ENCODE measurements at places on chromosomes 13 and 19.

GRCh38 chr19:34555447-34555846 is 73.9 kb downstream of the WTIP start:
- no peak for DNase-seq

DNA sequence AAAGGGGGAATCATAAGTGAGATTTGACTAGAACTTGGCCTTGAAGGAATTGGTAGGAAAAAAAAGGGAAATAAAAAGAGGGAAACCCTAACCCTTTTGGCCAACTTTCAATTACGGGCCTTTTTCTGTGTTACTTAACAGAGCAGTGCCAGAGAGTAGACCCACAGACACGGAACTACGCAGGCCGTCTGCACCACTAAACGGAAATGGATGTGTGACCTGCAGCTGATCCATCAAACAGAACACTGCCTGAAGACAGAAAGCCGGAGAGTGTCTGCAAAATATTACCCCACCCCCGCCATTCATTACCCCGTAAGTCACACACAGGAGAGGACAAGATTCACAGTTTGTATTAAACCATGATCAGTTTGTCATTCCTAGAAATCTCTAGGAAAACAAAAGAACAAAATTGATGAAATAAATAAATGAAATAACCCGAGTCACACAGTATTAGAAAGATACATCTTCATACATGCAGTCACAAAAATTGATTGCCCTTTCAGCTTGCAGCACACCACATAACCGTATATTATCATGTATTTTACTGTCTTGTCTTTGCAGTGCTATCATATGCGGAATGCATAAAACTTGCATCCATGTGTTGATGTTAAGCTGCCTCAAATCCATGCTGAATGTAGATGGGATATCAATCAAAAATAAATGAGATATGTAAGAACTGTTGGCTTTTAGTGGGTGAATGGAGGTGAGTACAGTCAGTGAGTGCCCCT is 424.7 kb downstream of the IRS2 start:
- no peak for DNase-seq

GRCh38 chr13:96946709-96947311 is 47.5 kb downstream of the OXGR1 start:
- no peak for DNase-seq

- no peak for DNase-seq
Measured at GRCh38 chr13:43916828-43917227, 37.1 kb downstream of the LACC1 start.

- DNase-seq, result no peak
Measured at GRCh38 chr13:76860706-76861105, 25.5 kb downstream of the KCTD12 start.

- no peak for DNase-seq
Measured at GRCh38 chr13:50797091-50797490, 46.4 kb downstream of the DLEU7 start.

- no peak for DNase-seq
Measured at GRCh38 chr19:46283771-46284170, 13.1 kb upstream of the HIF3A start.

DNA sequence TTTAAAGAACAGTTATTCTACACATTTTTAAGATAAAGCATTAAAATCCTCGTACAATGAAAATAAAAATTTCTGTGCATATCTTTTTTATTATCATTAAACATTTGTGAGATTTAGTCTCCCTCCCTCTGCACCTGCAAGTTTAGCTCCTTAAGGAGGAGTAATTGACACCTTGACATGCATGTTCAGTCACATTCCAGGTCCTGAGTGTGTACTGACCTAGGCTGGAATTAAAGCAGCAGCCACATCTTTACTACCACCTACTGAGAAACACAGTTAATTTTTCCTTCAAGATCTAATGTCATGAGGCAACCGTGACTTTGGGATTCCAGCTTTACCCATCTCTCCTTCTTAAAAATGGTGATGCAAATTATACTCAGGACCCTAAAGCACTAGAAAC is 123.1 kb upstream of the FREM2 start:
- DNase-seq, result no peak

GRCh38 chr19:28889941-28890670 is 322.8 kb downstream of the UQCRFS1 start:
- DNase-seq, result no peak

DNA sequence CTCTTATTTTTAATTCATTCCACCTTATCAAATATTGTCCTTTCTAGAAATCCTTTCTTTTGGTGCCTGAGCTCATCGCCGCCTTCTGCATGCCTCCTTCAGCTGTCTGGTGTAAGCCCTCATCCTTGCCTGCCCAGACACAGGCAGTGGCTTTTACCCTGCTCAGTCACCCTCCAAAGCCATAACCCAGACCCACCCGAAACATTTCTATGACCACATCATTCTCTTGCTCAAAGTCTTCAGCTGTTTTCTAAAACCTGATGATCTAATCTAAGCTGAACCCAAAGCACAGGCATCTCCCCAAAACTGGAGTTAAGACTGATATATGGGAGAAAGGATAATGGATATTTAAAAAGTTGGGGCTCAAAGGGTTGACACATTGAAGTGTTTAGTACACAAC is 753.7 kb upstream of the SGCG start:
- no peak for DNase-seq

DNA sequence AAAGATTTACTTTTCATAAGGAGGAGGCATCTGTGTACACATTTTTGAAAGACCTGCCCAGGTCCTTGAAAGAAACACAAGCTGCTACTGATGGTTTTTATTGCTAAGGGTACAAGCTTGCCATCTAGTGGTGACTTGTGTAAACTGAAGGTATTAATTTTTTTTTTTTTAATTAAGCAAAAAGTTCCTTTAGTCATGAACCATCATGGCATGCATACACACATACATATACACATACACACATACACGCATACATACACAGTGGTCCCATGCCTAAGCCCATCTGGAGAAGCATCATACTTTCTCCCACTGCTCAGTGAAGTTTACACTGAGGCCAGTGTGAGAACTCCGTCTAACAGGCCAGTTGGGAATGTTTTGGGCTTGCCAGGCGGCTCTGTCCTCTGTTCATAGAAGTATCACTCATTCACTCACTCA is 312.5 kb downstream of the DCLK1 start:
- no peak for DNase-seq

GRCh38 chr19:19482809-19483596 is 32.3 kb downstream of the TSSK6 start:
- no peak for DNase-seq

DNA sequence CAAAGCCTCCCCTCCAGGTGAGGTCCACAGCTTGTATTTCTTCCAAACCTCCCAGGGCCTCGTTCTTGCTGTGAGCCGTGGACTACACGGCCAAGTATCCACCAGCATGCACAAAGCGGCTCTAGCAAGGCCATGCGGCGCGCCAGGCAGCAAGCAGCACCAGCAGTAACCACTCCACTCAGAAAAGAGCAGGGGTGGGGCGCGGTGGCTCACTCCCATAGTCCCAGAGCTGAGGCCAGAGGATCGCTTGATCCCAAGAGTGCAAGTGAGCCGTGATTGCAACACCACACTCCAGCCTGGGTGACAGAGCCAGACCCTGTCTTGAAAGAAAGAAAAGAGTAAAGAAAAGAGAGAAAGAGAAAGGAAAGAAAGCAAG is 4.7 kb downstream of the CCDC8 start:
- no peak for DNase-seq

DNA sequence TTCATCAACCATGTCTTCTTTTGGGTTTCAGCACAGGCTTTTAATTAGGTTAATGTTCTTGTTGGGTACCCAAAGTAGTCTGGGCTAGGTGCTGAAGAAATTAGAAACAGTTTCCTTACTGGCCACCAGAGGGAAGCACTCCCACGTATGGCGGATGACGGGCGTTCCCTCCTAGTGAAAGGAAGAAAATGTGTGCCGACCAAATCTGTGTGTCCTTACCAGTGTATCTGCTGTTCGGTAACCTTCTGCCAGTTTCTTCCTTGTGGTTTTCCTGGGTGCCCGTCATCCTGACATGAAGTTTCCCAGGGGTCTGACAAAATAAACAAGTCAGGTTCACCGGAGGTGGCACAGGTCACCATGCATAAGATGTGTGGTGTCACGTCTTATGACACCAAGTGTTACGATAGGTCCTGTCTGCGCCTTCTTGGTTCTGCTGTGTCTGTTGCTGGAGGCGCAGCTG is 6.0 kb upstream of the WDR88 start:
- peak; percentile 45 for DNase-seq

DNA sequence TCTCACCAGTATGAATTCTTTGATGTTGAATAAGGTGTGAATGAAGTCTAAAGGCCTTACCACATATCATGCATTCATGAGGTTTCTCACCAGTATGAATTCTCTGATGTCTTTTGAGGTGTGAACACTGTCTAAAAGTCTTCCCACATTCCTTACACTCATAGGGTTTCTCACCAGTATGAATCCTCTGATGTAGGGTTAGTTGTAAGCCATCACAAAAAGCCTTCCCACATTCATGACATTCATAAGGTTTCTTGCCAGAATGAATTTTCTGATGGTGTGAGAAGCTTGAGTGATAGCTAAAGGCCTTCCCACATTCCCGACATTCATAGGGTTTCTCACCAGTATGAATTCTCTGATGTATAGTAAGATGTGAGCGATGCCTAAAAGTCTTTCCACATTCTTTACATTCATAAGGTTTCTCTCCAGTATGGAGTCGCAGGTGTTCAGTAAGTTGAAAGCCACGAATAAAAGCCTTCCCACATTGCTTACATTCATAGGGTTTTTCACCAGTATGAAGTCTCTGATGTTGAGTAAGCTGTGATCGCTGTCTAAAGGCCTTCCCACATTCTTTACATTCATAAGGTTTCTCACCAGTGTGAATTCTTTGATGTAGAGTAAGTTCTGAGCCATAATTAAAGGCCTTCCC is 27.7 kb downstream of the ZNF461 start:
- no peak for DNase-seq

DNA sequence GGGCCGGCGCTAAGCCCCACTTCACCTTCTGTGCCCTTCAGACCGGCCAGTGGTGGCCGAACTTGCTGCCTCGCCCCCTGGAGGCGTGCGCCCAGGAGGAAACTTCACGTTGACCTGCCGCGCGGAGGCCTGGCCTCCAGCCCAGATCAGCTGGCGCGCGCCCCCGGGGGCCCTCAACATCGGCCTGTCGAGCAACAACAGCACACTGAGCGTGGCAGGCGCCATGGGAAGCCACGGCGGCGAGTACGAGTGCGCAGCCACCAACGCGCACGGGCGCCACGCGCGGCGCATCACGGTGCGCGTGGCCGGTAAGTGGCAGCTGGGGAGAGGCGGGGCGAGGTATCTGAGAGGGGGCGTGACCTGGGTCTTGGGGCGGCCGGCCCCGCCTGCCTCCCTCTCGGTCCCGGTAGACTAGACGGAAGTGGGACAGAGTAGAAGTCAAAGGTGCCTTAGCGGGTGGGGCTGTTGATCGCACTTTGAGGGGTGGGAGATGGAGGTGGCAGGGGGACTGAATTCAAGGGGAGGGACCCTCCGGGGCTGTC is 5.6 kb downstream of the ICAM5 start:
- peak; percentile 65 for DNase-seq

- no peak for DNase-seq
Measured at GRCh38 chr13:60944016-60944415, 471.6 kb downstream of the PCDH20 start.

DNA sequence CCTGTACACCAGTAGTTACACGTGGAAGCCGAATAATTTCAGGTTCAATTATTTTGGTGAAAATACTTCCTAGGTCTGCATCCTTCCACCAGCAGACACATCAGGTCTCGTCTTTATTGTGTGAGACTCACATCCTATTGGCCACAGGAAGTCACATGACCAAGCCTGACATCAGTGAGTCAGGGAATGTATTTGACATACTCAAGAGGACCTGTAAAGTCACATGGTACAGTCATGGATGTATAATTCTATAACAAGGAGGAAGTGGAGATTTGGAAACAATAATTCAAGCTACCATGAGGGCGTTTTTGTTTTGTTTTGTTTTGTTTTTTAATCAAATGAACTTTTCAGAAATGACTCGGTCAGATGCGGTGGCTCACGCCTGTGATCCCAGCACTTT is 9.3 kb upstream of the HIF3A start:
- DNase-seq, result no peak

DNA sequence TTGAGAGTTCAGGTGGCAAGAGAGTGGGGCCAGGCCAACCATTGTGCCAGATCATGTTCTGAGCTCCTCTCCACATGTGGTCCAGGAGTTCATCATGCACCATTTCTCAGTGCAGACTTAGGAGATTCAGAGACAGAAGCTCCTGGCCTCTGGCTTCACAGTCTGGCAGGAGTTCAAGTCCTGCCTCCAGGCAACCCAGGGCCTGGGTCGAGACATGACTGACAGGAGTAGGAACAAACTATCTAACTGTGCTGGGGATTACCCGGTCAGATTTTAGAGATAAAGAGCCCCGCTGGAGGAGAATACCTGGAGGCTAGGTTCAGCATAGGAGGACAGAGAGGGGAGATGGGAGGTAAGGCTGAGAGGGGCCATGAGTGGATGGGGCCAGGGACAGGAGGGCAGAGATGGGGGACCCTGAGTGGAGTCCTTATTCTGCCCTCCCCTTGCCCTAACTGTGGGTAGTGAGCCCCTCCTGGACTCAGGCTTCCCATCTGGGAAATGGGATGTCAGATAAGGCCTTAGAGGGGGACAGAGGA is 906 bp upstream of the CYP4F11 start:
- DNase-seq, result no peak

- DNase-seq, result no peak
Measured at GRCh38 chr13:68293631-68294030, 1063.5 kb upstream of the PCDH9 start.

GRCh38 chr19:51163257-51163656 is 21.2 kb downstream of the SIGLEC7 start:
- DNase-seq, result no peak

DNA sequence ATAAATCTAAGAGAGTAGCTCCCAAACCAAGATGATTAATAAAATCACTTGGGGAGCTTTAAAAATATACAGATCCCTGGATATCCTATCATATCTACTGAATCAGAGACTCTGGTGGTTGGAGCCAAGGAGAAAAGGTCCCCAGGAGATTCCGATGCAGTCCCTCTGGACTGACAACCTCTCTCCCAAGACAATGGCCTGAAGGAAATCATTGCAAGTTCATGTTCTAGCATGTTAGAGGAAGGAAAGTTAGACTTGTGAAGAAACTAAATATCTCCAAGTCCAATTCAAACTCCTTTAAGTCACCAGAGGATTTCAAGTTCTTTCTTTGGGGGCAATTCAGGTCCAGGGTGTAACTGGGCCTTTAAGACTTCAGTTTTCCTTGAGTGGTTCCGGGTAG is 84.7 kb upstream of the MEDAG start:
- DNase-seq, result no peak

DNA sequence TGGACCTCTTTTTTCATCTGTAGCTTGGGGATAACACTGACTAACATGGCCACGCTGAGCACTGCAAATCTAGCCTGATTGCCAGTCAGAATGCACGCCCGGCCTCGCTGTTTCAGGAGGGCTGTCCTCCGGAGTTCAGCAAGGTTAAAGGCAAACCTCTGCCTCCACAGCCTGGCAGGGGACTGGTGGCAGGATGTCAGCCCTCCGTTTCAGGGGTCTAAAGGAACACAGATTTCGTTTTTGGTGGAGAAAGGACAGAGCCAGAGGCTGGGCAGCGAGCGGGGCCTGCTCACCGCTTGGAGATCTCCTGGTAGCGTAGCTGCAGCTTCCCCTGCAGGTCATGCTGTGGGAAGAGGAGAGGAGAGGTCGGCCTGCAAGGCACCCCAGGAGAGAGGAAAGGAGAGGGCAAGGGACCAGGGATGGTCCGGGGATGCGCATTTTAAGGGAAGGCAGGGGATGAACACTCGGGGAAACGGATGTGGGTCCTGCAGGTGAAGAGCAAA is 560 bp downstream of the NDUFA7 start:
- DNase-seq, result no peak

GRCh38 chr13:20624213-20624612 is 57.3 kb downstream of the IFT88 start:
- no peak for DNase-seq

GRCh38 chr19:31648347-31648746 is 299.1 kb upstream of the TSHZ3 start:
- DNase-seq, result no peak

Data from activated CD8-positive, alpha-beta memory T cell treated with anti-CD3 and anti-CD28 coated beads, Interleukin-2, amount 50 U/mL, for 4 hours (primary cell).